ENCODE measurements at places on chromosomes 7 and 10.

GRCh38 chr7:93843260-93843659, 47.3 kb downstream of the TFPI2 start:
- no peak for DNase-seq

GRCh38 chr10:127368101-127368500, 171.7 kb upstream of the INSYN2A start:
- DNase-seq: no peak

DNA sequence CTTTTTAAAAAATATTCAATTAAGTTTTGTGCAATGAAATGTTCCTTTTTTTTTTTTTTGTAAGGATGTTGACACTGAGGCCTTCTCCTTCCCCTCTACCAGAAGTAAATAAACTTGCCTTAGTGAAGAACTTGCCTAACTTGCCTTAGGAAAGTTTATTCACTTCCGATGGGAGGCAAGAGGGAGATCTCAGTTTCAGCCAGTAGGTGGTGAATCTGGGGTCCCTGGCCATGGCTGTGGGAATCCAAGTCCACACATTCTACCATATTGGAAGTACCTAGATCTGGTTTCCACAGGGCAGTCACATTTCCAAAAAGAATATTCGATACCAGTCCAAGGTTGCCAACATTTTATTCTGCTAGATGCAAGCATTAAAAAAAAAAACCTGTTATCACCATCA, 270.9 kb downstream of the CCSER2 start:
- DNase-seq: no peak

- no peak for DNase-seq
Measured at GRCh38 chr7:30743371-30744074, 8.4 kb upstream of the INMT start.

DNA sequence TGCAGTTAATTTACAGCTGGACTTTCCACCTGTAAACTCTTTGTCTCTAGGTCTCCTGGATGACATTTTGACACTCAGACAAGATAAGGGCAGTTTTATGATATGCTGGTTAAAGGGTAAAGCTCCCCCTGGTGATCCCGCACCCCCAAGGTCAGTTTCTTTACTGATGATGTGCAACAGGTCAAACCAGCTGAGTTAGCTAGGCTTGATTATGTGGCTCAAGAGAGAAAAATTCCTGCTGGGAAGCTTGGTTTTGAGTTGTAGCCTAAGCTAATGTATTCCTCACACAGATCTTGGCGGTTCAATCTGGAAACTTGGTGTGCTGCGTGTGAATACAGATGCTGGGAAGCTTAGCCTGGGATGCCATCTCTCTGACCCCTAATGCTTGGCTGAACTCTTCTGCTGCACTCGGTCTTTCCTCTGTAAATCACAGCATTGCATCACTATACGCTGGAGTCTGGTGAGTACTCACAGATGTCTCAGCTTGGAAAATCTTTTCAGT, 11.4 kb upstream of the AKR1D1 start:
- DNase-seq: no peak

Measured in stimulated activated CD8-positive, alpha-beta memory T cell treated with anti-CD3 and anti-CD28 coated beads, Interleukin-4, amount 100 ng/mL, for 1 hour (primary cell).